ENCODE measurements at places on chromosomes 4 and X.

GRCh38 chrX:129772796-129773431 is 6.8 kb upstream of the SASH3 start:
- DNase-seq, result no peak

DNA sequence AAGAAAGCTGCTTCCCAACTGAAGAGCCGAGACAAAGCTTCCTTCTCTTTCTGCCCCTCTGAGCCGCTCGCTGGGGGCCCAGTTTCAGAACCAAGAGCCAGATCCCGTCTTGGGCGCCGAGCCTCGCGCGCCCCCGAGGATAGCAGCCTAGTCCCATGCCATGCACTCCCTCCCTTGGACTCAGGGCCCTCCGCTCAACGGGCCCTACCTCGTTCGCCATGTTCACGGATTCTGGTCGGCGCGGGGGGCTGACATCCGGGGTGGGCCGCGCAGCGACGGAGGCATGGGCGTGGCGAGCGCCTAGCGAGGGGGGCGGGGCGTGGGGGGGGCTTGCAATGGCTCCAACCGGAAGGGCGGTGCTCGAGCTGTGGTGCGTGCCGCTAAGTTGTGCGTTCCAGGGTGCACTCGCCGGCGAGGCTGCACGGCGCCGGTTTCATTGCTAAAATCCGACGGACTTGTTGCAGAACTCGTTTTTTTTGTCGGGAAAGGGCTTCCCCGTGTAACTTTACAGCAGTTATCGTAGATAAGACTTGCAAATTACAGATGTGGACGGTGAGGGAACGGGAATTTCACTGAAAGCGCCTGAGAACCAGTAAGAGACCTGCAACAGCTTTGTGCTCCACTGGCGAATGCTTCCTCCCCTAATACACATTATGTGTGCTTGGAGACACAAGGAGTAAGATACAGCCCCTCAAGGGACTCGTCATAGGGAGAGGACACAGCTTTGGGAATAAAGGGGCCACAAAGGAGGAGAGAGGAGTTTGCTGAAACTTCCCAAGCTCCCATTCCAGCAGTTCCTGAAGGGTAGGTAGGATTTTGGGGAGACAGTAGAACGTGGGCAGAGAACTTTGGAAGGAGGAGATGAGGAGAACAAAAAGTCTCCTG is at the start of gene ADH5:
Gene ADH5 (minus strand): TSS at position 308 of the 885 bp plus-strand sequence. CDS start 88 bp downstream, at position 220.
- peak; percentile 65 for DNase-seq

DNA sequence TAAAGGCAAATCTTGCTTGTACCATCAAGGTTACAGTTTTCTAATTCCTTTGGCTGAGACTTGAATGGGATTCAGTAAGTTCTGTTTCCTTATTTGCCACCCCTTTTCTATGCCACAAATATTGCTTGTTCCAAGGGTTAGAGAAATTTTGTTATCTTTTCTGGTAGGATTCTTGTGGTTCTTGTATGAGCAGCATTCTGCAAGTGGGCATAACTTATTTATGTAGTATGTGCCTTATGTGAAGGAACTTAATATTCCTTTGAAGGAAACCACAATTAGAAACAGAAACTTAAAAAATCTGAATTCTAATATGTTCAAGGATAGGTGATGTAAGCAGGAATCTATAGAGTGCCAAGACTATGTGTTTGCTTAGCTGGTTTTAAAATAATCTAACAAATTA is 53.1 kb upstream of the TSPAN5 start:
- no peak for DNase-seq

DNA sequence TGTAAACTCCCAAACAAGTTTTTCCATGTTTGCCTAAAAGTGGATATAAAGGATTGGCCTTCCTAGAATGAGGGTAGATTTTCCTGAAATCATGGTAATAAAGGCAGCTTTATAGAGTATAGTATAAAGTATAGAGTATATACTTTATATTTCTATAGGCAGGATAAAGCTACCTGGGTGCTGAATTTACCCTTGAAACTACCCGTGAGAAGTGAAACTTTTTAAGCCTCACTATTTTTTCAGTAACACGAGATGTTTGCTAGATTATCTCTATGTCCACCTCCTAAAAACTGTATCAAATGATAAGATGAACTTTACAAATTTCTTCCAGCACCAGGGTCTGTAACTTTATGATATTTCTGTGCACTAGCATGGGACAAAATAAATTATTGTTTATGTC is 340.0 kb upstream of the GALNTL6 start:
- no peak for DNase-seq

GRCh38 chr4:82712561-82712960 is 86.0 kb downstream of the SCD5 start:
- DNase-seq, result no peak

- no peak for DNase-seq
These were observed 185.9 kb downstream of the SLC4A4 start for GRCh38 chr4:71524756-71525155.

All from NT2/D1 (cell line).